ELF-1 (cell line): ENCODE measurements at places on chromosomes 2 and 18.

GRCh38 chr2:575030-575726 is 102.0 kb downstream of the TMEM18 start:
- DNase-seq: no peak

DNA sequence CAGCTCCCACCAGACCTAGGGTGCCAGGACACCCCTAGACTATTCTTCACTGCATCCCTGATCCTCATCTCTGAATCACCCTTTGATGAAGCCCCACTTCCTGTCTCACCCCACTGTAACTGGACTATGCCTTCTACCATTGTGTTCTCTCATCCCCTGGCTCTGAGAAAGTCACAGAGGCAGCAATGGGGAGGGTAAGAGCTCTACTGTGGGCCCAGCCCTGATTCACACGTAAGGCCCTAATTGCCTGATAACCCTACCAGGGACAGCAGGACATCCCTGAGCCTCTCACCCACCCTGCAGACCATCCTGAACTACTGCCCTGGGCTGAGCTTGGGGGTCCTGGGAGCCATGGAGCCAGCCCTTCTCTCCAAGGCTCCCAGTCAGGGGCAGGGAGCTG is 1.5 kb upstream of the PROM2 start:
- no peak for DNase-seq

DNA sequence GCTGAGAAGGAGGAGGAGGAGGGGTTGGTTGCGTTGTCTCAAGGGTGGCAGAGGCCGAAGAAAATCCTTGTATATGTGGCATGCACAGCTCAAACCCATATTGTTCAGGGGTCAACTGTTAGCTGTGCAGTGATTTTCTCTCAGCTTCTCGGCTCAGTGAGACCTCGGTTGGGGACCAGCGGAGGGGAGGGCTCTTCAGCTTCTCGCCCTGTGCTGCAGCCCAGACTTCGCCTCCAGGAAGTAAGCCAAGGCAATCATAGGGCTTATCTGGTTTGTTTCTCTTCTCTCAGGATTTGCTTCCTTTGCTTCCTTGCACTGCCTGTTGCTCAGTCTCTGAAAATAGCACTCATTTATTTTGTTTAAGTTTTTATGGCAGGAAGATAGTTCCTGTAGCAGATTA is 85.5 kb downstream of the SOWAHC start:
- DNase-seq: peak; percentile 56

- no peak for DNase-seq
Observed at GRCh38 chr2:135954020-135954601, 31.3 kb downstream of the DARS1 start.

GRCh38 chr2:136798766-136799165 is 33.4 kb downstream of the THSD7B start:
- no peak for DNase-seq

DNA sequence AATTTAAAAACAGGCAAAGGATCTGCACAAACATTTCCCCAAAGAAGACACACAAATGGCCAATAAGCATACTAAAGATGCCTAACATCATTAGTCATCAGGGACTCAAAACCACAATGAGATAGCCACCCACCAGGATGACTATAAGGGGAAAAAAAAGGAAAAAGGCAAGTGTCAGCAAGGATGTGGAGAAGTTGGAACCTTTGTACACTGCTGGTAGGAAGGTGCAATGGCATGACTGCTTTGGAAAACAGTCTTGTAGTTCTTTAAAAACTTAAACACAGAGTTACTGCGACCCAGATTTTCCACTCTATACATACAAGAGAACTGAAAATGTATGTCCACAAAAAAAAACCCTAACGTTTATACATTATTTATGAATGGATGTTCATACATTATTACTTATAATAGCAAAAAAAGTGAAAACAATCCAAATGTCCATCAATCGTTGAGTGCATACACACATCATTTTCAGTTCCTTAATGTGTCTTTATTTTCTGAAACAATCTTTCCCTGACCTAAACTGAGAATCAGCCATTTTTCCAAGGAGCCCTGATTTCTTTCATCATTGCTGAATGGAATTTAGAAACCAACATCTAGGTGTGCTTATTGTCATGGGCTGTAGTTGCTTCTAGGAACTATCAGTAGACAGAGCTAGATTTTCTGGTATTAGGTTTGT is 64.7 kb upstream of the TLK1 start:
- peak; percentile 32 for DNase-seq
